GM04503 (cell line): ENCODE measurements at places on chromosomes 6 and 20.

DNA sequence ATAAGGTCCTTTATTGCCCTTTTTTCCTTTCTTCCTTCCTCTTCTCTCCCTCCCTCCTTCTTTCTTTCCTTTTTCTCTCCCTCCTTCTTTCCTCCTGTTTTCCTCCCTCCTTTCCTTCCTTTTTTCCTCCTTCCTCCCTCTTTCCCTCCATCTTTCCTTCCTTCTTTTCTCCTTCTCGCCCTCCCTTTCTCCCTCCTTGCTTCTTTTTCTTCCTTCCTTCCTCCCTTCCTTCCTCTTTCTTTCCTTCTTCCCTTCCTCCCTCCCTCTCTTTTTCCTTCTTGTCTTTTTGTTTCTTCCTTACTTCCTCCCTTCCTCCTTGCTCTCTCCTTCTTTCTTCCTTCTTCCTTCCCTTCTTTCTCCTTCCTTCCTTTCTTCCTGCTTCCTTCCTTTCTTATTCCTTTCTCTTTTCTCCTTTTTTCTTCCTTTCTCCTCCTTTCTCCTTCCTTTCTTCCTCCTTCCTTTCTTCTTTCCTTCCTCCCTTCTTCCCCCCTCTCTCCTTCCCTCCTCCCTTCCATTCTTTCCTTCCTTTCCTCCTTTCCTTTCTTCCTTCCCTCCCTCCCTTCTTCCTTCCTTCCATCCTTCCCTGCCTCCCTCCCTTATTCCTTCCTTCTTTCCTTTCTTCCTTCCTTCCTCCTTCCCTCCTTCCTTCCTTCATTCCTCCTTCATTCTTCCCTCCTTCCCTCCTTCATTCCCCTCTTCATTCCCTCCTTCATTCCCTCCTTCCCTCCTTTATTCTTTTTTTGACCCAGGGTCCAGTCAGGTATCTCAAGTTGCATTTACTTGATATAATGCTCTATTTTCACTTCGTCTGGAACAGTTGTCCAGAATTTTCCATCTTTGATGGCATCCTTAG, 11.7 kb upstream of the PHIP start:
- no peak for DNase-seq

DNA sequence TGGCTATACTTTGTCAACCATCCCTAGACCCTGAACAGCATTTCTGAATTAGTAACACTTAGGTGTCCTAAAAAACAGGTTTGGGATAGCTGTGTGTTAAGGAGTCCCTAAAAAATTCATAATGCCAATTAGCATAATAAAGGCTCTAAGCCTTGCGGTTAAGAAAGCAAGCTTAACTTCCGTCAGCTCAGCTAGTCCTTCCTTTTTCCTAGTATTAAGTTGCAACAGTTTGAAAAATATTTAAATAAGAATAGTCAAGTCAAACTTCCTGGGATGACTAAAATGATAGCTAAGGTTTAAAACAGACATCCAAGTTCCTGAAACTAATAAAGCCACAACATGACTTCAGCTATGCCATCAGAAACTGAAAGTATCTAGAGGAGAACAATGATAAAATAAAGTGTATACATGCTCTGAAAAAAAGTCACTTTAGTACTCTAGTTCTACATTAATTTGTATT, 3.5 kb downstream of the AKIRIN2 start:
- DNase-seq: no peak

DNA sequence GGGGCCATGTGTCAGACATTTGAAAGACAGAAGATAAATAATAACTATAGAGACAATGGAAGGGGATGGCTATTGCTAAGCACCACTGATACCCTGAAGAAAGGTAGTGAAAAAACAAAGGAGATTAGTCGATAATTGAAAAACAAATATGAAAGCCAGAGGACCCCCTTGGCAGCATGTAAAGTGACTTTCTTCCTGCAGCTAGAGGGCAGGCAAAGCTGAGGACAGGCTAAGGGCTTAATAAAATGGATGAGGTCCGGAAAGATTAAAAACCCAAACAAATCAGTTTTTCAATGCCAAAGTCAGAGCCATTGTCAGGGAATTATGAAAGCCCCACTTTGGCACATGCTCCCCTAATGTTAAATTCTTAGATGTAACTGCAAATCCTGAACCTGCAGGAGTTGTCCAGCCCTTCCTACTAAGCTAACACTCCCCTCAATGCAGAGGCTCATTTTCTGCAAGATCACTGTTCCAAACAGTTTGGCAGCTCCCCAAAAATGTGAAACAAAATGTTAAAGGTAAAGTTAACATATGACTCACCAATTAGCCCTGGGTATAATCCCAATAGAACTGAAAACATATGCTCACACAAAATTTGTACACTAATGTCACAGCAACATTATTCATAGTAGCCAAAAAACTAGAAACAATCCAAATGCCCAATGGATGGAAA, 1177.9 kb downstream of the GRIK2 start:
- DNase-seq: no peak

- DNase-seq: no peak
Measured at GRCh38 chr6:100229512-100229911, 235.2 kb downstream of the SIM1 start.

DNA sequence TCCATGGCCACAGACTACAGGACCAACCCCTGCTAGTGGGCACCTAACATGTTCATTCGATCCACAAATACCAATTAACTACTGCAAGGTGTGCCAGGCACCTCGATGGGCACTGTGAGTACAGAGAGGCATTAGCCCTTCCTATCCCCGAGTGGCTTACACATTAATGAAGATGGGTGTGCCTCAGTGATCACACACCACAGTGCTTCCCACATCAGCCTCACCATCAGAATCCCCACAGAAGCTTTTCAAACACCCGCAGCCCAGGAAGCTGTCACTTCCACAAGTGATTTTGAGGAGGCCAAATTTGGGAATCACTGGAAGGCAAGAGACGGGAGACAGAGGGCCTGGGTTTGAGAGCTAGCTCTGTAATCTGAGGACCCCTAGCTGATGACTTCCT, 23.7 kb downstream of the EZR start:
- DNase-seq: no peak

DNA sequence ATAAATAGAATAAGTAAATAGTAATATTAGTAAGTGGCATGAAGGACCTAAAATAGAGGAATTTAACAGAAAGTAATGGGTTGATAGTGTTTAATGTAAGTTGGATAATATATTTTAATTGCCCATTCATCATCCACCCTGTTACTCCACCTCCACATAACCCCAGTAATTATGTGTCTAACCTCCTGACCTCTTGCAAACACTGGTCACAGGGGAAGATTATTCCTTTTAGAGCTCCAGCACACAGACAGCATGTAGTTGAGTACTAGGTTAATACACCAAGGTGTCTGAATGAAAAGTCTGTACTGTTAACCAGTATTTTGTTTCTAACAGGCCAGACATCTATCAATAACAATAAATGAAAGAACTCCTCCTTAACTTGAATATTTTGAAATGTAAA, 92.4 kb upstream of the EYS start:
- DNase-seq: no peak

DNA sequence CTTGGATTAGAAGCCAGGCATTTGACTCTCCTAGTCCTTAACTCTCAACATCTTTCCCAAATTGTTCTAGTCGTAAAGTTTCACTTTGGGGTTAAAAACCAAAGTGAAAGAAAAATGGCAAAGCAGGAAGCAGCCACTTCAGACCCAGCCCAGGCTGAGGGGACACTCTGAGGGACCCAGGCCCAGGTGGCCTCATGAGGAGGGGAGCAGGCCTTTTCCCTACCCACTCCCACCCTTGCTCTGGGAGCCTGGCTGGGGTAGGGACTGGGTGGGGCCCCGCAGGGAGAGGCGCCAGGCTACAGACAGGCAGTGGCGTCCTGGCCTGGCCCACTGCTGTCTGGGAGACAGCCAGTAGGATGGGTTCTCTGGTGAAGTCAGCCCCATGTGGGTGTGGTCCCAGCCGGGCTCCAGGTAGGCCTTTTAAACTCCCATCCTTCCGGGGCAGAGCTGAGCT, 68.7 kb upstream of the MYL9 start:
- DNase-seq: no peak

GRCh38 chr6:30554962-30555815, 1.1 kb downstream of the GNL1 start:
- no peak for DNase-seq

DNA sequence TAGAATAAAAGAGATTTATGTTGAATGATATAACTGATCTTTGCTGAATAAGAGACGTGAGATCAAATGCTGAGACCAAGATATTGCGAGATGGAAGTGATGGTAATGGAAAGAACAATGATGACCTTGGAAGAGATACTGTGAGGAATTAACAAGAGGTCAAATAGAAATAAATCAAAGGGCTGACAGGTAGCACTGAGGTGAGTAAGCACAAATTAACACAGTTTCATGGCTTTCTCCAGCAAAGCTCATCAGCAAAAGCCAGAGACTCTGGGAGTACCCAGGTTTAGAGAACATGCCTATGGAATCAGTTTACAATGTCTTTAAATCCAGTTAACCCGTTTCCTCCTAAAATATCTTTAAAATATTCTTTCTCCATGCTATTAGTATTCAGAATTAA, 53.3 kb downstream of the POU3F2 start:
- DNase-seq: no peak

DNA sequence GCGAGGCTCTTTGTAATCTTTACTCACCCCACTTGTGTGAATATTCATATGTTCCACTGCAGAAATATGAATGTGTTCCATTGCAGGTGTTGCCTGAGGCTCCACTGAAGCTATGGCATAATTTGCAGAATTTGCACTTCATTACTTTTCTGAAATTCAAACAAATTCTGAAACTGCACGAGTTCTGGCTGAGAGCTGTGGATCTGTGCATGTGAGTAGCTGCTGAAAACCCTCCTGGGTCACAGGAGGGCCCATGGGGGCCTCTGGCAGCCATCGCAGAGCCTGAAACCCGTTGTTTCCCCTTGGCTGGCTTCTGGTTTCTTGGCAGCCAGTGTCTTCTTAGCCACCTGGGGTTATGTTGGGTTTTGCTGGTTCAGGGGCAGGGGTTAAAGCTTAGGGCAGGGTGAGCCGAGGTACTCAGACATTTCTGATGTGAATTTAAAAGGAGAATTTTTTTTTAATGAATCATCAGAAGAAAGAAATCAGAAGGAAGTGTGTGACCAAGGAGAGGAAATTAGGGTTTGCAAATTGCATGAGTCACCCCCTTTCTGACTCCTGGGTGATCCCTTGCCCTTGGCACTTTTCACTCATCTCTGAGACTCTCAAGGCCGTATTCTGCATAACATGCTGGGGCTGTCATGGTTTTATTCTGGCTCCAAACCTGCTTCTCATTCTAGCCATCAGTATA, 40.6 kb downstream of the TOX2 start:
- DNase-seq: peak; percentile 97

DNA sequence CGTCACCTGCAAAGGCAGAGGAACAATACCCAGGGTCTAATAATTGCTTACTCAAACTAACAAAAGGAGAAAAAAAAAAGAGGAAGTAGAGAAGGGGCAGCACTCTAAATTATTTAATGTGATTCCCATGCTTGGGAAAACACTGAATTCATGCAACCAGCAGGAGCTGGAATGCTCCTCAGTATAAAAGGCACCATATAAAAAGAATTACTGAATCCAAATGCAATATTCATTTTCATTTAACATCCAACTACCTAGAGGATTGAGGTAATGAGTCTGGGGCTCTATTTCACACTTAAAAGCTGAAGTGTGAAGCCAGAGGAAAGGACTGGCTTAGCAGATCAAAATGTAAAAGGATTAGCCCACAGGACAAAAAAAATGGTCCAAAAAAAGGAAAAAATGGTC, 8.7 kb downstream of the B4GALT5 start:
- DNase-seq: no peak

DNA sequence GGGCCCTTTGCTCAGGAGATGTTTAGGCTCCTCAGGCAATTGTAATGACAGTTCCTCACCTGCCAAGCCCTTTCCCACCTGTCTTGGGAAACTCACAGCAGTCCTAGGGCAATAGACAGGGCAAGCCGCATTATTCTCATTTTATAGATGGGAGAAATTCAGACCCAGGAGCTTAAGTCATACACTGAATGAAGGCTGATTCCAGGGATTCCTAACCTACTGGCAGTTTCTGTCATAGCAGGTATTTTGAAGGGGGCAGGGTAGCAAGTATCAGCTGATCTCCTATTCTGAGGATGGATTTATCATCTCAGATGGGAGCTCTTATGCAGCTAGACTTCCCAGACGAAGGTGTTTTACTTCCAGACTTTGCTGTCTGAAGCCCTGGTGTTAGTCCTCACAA, 61.4 kb upstream of the MYL9 start:
- DNase-seq: no peak

DNA sequence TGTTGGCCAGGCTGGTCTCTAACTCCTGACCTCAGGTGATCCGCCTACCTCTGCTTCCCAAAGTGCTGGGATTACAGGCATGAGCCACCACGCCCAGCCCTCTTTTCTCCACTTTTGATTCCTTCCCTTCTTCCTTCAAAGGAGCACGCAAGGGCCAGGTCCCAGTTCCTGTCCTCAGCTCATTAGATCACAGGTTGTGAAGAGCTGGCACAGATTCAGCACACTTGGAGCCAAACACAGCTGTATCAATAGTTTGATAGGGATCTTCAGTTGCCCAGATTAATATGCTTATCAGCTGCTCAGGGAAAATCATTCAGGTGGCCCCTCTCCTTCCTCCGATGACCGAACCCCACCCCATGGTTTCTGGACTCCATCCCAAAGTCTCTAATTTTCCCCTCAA, 14.4 kb upstream of the SLC22A23 start:
- no peak for DNase-seq

- no peak for DNase-seq
Measured at GRCh38 chr6:13351271-13351670, 22.9 kb upstream of the TBC1D7 start.

GRCh38 chr6:70524721-70525286, 41.9 kb upstream of the SDHAF4 start:
- DNase-seq: no peak

DNA sequence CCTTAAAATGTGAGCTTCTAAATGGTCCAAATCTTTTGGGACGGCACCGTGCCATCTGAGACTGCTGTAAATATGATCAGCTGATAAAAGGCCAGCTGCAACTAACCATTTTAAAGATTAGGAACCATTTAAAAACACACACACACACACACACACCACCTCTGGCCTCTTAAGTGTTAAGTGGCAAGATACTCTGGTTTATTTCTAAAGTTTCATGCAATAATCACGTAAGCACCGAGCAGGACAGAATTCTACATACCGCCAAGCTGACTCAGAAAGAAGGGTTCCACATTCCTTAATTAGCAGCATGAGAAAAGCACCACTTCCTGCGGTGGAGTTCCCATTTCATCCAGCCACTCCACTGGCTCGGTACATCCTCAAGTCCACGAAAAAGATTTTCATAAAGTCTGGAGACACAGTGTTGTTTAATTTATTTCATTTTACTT, 17.8 kb upstream of the ZNF217 start:
- DNase-seq: peak; percentile 97
